ENCODE measurements at places on chromosomes 16 and 17.
A peak's percentile ranks its signal among the peaks of the same experiment; 100 is the strongest.

DNA sequence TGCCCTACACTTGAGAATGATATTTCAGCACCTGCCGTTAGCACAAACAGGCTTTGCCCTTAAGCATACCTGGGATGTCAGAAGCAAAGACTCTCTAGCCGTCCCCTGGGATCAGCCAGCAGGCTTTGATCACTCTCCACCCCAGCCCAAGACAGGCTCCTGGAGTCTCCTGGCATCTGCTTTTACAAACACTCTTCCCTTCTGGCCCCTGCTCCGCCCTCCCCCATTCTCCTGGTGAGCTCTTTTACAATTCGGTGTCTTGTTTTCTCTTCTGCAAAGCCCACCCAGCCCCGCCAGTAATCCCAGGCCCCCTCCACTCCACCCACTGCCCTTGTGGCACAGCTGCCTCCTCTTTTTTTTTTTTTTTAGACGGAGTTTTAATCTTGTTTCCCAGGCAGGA, 50.4 kb downstream of the KATNIP start:
- DNase-seq, result no peak

DNA sequence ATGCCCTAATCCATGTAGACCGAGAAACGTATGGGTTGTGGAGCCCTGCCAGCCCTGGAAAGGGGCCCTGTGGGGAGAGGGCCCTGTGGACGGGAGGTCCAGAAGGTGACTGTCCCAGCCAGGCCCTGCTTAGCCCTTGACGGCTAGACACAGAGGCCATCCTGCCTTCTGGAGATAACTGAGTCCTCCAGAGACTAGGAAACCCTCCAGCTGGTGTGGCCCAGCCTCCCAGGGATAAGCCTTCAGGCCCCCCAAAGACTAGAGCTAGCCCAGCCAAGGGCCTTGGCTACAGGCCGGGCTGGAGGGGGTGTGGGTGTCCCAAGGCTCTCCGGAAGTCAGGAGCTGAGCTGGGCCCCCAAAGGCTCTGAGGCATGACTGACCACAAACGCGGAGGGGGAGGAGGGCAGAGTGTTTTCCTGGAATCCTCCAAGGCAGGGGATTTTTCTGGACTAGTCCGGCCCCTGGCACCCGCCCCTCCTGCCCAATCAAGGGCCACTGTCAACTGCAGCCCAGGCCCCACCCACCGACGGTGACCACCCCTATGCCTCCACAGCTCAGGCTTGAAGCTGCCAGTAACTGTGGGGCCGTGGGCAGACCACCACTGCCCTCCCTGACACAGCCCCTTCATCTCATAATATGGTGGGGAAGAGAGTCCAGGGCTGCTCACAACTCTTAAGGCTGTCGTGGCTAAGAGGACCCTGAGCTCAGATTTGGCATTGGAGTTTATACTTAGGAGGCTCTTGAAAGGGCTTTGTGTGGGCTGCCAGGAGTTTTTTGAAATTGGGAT, 885 bp upstream of the VASN start:
- no peak for DNase-seq

- DNase-seq, result no peak
Observed at GRCh38 chr17:47873200-47874090, 22.5 kb upstream of the SP6 start.

DNA sequence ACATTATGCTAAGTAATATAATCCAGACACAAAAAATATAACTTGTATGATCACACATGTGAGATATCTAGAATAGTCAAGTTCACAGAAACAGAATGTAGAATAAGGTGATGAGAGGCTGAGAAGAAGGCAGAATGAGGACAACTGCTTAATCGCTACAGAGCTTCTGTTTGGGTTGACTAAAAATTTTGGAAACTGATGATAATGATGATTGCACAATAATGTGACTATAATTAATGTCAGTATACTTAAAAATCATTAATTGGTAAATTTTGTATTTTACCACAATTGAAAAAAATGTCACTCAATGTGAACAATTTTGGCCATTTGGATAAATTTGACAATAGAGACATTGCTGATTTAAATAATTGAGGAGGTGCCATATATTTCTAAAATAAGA, 1374.4 kb upstream of the CDH8 start:
- no peak for DNase-seq

DNA sequence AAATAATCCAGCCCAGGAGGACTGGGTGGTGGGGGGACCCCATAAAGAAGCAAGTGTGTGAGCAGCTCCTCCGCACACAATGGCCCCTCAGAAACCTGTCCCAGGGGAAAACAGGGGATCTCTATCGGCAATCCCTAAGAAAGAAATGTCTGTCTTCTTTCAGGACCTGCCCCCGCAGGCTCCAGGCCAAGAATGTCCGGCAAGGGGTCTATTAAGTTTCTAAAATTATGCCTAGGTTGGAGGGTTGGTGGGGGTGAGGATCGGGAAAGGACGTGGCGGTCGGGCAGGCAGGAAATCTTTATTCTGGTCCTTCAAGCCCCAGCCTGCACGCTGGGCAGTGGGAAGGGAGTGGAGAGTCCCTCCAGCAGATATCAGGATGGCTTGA, 23.4 kb upstream of the LITAF start:
- no peak for DNase-seq

DNA sequence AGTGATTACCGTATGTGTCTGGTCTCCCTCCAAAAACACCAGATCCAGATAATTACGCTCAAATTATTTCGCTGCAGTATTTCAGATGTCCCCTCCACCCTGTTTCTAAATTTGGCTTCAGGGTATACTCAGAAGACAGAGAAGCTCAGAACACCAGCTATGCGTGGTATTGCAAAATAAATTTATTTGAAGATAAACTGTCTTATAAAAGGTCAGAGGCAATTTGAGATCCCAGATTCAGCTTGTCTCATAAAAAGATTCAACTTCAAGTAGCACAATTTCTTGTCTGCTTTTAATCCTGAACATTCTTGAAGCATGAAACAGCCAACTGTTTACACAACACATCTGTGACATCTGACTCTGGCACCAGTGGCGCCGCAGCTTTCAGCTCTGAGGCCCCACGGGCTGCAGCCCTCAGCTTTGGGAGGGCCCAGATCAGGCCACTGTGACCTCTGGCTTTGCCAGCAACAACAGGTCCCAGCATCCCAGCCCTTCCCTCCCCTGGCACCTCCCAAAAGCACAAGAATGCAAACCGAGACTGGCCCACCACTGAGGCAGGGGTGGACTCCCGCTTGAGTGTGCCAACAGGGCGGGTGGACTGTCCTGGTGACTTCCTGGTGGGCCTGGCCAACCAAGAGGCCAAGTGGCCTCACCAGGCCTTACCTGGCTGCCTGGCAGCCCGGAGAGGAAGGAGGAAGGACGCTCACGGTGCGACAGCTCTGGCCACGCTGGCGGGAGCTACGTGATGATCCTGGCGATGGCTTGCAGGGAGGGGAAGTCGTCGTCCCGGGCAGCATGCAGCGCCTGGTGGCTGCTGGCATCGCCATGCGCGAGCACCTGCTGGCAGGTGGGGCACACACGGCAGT, 8.0 kb downstream of the SYNGR3 start:
- no peak for DNase-seq

- DNase-seq, result no peak
Observed at GRCh38 chr16:31862761-31863160, 10.8 kb upstream of the ZNF267 start.

GRCh38 chr16:10120953-10121352, 61.3 kb downstream of the GRIN2A start:
- DNase-seq, result no peak

DNA sequence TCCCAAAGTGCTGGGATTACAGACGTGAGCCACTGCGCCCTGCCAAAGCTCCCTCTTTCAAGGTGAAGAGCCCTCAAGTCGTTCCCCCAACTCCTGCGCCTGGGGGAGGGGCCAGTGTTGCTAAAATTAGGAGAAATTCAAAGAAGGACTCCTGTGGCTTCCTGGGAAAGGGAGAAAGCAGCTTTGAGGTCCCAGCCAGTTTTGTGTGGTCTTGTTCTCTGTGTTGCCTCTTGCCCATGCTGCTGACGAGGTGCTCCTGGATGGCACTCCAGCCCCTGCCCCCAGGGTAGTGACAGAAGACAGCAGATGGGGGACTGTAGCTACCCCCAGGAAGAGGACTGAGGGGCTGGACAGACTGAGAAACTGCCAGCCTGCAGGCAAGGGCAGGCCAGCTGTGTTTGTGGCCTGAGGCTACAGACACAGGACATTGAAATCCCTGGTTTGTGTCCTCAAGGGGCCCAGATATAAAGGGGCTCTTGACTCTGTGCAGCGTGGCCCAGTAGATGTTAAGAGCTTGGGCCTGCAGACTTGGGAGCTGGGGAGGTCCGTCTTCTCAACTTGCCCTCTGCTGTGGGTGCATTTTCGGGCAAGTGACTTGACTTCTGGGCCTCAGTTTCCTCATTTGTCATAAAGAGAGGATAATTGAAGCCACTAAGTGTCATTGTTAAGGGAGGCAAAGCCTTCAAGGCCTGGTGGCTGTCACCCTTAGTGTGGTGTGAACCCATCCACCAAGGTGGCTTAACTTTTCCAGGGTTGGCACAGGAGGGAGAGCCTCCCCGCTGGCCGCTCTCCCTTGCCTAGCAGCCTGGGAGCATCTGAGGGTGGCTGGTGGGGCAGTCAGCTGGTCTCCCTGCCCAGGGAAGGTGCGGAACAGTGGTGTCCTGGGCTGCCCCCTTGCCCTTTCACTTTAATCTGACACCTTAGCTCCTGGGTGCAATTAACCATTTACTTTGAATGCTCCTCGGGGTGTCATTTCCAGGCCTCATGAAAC, 4.1 kb downstream of the UBALD2 start:
- peak; percentile 55 for DNase-seq

DNA sequence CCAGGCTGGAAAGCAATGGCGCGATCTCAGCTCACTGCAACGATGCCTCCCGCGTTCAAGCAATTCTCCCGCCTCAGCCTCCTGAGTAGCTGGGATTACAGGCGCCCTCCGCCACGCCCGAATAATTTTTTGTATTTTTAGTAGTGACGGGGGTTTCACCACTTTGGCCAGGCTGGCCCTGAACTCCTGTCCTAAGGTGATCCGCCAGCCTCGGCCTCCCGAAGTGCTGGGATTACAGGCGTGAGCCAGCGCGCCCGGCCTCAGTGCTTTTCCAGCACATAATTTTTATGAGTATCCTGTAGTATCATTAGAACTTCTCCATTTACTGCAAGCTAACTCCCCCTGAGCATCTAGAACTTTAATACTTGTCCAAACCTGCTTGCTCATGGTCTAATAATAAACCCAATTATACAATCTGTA, 1.8 kb downstream of the UBE2G1 start:
- DNase-seq, result peak; percentile 25

DNA sequence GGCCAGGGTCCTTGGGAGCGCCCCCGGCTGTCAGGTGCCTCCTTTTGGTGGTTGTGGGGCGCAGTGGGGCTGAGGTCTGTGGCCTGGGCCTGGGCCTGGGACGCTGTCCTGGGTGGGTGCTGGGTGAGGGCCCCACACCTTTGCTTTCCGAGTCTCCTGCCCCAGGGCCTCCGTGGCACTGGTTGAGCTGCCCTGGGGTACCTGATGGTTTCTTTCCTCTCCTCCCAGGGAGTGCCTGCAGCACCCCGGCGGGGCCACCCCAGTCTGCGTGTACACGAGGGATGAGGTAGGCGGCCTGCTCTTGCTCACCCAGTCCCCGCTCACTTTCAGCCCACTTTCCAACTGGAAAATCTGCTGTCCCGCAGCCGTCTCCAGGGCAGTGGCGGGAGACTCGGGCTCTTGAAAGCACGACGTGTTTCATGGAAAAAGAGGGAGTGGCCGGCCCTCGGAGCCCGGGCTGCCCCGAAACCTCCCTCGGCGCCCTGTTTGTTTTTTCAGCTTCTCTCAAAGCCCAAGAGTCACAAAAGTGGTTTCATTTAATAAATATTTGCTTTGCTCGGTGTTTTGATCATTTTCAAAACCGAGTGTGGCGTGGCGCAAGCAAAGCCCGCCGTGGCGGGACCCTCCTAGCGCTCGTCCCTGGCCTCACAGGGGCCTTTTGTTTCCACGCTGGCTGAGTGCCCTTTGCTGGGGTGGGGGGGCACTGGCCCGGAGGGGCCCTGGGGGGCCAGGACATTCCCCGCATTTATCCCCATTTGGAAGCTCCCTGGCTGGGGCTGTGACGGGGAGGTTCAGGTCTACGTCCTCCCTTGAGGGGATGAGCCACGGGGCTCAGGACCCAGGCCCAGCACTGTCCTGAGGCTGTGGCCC, 17.4 kb downstream of the ASPSCR1 start:
- DNase-seq, result no peak

DNA sequence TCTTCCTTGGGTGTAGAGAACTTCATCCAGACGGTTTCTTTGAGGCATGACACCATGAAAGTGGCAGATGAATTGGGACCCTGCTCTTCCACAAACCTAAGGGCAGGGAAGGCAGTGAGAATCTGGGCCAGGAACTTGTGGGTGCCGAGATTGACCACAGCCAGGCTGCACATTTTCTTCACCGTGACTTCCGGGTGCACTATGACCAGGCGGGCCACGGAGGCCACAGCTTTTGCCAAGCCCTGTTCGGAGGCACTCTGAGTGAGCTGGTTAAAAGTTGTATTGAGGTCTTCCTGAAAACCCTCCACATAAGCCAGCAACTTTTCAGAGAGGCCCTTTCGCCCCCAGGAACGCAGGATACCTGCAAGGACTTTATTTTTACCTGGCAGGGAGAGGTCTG, 5.9 kb downstream of the GEMIN4 start:
- no peak for DNase-seq

GRCh38 chr17:6639586-6640535, 650 bp downstream of the KIAA0753 start:
- peak; percentile 47 for DNase-seq

DNA sequence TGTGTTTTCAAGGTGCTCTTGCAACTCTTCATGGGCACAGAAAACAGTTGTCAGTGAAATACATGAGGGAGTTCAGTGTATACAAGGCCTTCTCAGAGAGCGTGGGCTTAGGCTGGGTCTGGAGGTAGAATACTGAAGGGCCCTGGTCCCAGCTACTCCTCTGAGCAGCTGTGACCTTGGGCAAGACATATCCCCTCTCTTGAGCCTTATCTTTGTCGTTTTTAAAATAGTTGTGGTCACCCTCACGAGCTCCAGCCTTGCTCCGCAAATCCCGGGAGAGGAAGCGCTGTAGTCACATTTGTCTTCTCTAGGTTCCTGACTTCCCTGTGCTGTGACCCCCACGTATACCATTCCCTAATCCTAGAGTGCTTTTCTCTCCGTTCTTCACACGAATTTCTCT, 3.6 kb downstream of the ZNRF1 start:
- DNase-seq, result no peak

GRCh38 chr16:2063861-2064260, 16.1 kb downstream of the TSC2 start:
- no peak for DNase-seq

GRCh38 chr16:85208181-85208580, 95.9 kb upstream of the CIBAR2 start:
- no peak for DNase-seq

DNA sequence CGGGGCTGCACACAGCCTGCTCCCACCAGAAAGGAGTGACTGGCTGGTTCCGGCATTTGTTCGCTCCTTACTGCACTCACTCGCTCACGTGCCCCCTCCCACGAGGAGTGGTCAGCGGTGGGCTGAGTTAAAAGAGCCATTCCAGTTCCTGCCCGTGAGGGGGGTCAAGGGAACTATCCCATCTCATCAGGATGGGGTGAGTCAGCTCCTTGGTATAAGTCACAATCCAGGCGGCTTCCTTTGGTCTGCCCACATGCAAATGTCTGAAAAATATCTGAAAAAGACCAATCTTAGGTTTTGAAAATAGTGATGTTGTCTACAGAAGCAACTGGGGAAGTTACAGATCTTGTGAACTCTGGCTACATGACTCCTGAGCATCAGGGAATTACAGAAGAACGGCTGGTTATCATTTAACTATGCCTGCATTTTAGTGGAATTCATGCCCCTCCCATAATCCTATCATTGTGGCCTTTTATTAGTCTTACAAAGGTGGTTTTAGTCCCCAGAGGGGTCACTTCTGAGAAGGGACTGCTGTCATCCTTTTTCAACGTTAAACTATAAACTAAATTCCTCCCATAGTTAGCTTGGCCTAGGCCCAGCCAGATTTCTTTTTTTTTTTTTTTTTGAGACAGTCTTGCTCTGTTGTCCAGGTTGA, 9.8 kb upstream of the TNFSF12 start:
- DNase-seq, result no peak

All from activated T-cell treated with anti-CD3 and anti-CD28 coated beads, Interleukin-2, amount 50 U/mL, for 24 hours (primary cell).